T-helper 1 cell treated with Interleukin-12 subunit alpha and Interleukin-12 subunit beta and Interleukin-4 antibody, amounts not matched to agents 30 ng/mL and 1 ng/mL, for 36 hours (primary cell): ENCODE measurements at places on chromosomes 13 and 19. TPM values are rescaled to one million over a fixed set of nuclear protein-coding genes. Genes with fewer than 3 reads are reported as not detected.

The FPR1 gene
- not detected in 2 replicates for total RNA-seq

The ZNF486 gene
- total RNA-seq: 4.4 TPM in 2 replicates

The FREM2 gene
- 0.15 TPM in 2 replicates for total RNA-seq

The UQCR11 gene
- 167 and 185 TPM in 2 replicates for total RNA-seq

The TEX101 gene
- not detected in 2 replicates for total RNA-seq

The RAX2 gene
- not detected in 2 replicates for total RNA-seq

The MYH14 gene
- total RNA-seq: not detected in 2 replicates

The KCNRG gene
- 0.59 TPM in 1 of 2 replicates, not detected in the other for total RNA-seq

The ZNF765 gene
- total RNA-seq: 10.2 and 13.7 TPM in 2 replicates

The CPT1C gene
- total RNA-seq: 4.3 and 5.1 TPM in 2 replicates

The ZNF558 gene
- total RNA-seq: 15.2 and 16.0 TPM in 2 replicates

The ZNF544 gene
- total RNA-seq: 41.6 and 42.0 TPM in 2 replicates

The IZUMO2 gene
- total RNA-seq: not detected in 2 replicates

The ZNF177 gene
- 0.34 and 0.49 TPM in 2 replicates for total RNA-seq

The C19orf67 gene
- 0.32 and 0.34 TPM in 2 replicates for total RNA-seq

The ZNF729 gene
- total RNA-seq: not detected in 2 replicates

The SLITRK5 gene
- total RNA-seq: not detected in 2 replicates

The EDNRB gene
- not detected in 2 replicates for total RNA-seq

The ZNF154 gene
- total RNA-seq: 8.5 and 9.3 TPM in 2 replicates

The NBEA gene
- total RNA-seq: 0.27 and 0.61 TPM in 2 replicates

The ETV2 gene
- total RNA-seq: 0.59 TPM in 1 of 2 replicates, not detected in the other

The NXNL1 gene
- total RNA-seq: not detected in 2 replicates

The SYCN gene
- not detected in 2 replicates for total RNA-seq

The ATP4A gene
- not detected in 2 replicates for total RNA-seq

The CEACAM19 gene
- 0.37 and 0.78 TPM in 2 replicates for total RNA-seq

The PRTN3 gene
- total RNA-seq: not detected in 2 replicates

The IL12RB1 gene
- 128 and 131 TPM in 2 replicates for total RNA-seq
